ENCODE measurements at places on chromosomes 3 and 15.
A peak's percentile ranks its signal among the peaks of the same experiment; 100 is the strongest.

- DNase-seq = peak; percentile 46
These were observed 6.1 kb downstream of the ZIC1 start for GRCh38 chr3:147415286-147415685.

GRCh38 chr3:59515966-59516365 lies 466.1 kb upstream of the CFAP20DC start:
- no peak for DNase-seq

- DNase-seq = no peak
These were observed 155.4 kb upstream of the CCDC54 start for GRCh38 chr3:107221856-107222255.

- DNase-seq = no peak
These were observed 417.7 kb upstream of the TGFBR2 start for GRCh38 chr3:30188713-30189112.

DNA sequence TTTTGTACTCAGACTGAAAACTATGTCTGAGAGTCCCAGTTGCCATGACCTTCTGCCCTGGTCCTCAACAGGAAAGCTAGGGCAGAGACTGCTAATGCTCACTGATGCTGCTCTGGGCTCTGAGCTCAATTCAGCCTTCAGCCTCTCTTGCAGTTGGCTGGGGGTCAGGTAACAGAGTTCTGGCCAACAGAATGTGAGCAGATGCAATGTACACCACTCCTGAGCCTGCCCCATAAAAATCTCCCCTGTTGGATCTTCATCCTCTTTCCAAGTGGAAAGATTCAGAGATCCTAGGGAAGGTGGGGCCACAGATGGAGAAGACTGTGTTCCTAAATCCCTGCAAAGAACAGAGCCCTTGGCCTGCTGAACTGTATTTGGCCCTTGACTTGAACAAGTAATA lies 87.8 kb downstream of the PDZRN3 start:
- no peak for DNase-seq

- DNase-seq = peak; percentile 41
These were observed 526.0 kb downstream of the FOXP1 start for GRCh38 chr3:71057526-71057894.

DNA sequence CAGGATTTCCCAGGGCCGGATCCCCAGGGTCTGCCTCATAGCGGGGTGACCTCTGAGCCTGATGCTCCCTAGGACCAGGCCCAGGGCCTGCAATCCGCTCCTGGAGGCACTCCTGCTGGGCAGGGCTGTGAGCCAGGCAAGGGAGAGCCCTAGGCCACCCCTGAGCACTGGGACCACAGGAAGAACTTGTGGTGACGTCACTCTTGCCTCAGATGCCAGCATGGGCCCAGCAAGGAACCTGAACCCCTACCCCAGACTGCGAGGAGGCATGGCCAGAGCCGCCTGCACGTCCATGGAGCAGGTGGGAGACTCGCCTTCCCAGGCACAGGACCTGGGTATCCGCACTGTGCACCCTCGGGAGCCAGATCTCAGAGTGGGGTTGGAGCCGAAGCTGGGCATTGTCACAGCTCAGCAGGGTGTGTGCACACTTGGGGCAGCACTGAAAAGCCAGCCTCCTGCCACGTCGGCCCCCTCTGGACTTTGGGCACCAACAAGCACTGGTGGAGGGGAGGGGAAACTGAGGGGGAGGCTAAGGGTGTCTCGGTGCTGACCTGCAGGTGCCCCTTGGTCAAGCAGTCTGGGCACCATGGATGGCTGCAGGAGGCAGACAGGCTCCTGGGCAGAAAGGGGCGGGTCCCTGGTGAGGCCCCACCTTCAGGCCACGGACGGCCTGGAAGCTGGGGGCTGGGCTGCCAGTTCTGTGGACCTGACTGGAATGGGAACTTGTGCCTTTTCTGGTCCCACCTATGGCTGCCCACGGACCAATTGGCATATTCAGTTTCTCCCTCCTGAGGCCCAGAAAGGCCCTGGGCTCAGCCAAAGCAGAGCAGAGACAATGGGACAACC lies 49.3 kb downstream of the SLC6A20 start:
- no peak for DNase-seq

DNA sequence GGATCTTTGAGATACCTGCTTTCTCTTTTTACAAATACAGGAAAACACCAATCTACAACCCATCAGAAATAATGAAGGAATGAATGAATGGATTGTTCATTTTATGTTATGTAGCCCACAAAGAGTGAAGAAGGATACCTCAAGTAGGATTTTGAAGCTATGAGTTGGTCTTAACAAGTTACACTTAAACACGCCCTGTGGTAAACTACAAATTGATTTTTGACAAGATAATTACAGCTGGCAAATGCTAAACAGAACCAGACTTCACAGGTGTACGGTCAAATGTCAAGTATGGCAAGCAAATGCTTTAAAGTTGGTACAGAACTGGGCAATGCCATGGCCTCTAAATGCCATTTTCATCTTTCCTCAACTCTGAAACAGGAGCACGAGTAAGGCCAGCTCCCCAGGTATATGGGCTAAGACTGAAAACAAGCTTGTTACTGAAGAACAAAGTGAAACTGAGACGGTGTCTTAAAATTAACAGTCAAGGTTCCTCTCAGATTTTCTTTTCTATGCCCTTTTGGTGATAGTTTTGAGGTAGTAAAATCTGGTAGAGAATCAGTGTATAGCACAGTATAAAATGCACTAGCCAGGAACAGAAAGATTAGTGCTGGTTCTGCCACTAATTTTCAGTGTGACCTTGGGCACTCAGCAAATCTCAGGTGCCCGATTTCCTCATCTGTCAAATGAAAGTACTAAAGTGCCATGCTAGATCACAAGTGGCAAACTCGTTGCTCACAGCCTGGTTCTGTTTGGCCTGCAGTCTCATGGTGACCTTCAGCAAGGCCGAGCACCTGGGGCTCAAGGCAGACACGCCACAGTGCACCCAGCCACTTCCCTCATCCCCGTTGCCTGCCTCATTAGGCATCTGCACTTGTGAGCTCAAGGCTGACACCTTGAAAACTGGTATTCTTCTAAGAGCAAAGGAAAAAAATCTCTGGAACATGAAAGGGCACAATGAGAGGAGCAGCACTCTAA lies 9.5 kb downstream of the RUVBL1 start:
- DNase-seq = no peak

DNA sequence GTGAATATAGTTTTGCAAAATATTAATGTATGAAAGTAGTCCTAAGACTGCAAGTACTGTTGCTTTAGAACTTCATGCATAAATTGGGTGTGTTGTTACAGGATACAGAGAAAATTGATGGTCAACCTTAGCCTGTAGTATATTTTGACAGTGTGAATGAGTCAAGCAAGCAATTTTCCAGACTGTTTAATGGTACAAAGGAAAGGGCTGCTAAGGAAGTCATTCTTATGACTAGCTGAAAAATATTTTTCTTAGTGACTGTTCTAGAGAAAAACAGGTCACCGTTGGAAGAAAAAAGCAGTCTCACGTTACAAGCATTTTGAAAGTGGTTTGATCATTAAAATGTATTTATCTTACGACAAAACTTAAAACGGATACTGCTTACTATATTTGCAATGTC lies 49.2 kb downstream of the MBNL1 start:
- DNase-seq = peak; percentile 62

DNA sequence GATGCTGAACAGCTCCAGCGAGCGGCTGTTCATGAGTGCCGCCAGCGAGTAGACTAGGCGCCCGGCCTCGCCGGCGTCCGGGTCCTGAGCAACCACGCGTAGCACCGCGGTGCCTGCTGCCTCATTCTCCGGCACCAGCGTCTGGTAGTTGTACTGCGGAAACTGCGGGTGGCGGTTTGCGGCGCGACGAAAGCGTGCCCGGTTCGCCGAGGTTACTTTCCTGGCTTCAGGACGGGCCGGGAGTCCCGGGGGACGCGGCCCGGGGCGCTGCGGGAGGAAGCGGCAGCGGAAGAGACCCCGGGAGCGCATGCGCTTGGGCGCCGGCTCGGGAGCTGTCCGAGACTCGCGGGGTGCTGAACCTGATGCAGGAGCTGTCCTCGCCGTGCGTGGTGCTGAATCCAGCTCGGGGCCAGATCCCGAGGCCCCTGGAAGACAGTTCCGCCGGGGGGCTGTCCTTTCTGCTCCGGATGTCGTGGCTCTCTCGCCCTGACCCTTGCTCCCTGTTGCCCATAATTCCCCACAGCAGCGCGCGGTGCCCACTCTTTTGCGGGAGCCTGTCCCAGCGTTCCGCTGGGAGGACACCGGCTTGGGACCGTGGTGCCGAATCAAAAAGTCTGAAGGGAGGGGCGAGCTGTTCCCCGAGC lies 1.1 kb downstream of the CELSR3 start:
- DNase-seq = peak; percentile 52

DNA sequence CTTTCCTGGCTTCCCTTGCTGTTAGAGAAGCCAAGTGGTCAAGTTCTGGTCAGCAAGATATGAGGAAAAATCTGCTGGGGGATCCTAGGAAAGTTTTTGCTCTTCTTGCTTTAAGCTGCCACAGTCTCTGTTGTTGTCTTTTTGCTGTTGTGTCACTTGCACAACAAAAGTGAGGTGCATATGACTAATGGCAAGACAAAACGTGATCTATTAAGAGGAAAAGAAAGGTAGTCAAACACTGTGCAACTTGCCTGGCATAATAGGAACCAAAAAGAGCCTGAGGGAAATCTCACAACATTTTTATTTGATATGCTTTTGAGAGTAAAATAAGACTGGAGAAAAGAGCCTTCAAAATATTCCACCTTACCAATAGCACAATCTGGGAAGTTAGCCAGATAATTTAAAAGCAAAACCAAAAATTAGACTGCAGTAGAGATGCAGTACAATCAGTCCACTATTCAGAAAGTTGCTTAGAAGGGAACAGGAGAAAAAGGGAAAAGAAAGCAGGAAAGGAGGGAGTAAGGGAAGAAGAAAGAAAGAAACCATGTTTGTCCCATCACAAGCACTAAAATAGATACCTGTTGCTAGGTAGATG lies 110.0 kb upstream of the SLC4A7 start:
- no peak for DNase-seq

DNA sequence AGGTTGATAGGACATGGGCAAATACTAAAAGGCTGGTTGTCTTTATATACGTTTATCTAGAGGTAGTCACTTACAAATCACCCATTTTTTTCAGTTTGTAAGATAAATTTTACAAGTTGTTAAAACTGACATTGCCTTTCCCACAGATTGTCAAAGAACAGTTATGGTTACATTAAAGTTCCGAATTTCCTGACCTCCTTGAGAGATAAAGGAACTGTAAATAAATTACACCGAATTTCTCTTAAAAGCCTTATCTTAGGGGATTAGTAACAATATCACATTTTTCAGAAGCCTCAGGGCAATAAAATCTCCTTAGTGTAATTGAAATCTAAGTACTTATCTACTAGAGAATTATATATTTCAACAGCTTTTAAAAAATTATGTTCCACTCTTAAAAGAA lies 49.5 kb downstream of the ZPLD1 start:
- DNase-seq = no peak

DNA sequence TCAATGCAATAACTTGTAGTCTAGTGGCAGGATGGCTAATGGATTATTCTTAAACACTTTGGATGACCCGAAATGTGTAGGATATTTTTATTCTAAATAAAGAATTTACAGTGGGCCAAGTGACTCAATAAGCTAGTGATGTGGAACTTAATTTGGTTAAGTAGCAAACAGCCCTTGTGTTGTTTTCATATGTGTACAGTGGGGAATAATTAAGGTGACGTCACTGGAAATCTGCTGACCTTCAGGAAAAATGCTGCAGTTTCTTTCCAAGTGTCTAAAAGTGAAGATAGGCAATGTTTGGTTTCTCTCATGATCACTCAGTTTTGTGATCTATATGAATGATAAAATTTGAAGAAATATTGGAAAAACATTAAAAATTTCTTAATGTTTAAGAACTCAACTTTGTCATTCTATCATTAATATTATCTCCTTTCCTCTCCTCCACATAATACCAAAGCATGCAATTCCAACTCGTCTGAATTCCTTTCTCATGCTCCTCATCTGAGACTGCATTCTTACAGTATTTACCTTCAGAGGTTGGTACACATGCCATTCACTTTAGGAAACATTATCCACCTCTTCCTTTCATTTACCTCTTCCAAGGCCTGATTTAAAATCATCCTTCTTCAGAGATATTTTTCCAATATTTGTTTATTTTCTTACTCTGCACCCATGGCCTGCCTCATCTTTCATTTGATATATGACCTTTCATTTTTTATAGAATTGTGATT lies 414.6 kb upstream of the ARPP21 start:
- no peak for DNase-seq

DNA sequence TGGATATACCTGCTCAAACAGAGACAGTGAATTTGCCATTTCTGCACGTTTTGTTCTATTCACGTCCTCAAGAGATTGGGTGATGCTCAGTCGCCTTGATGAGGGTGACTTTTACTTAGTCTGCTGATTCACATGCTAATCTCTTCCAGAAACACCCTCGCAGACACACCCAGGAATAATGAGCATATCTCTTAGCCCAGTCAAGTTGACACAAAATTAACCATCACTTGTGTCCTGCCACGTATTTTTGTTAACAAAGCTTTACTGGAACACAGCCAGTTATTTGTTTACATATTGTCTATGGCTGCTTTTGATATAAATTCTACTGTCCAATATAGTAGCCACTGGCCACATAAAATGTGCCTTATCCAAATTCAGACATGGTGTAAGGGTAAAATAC lies 218.3 kb downstream of the FHIT start:
- DNase-seq = no peak

DNA sequence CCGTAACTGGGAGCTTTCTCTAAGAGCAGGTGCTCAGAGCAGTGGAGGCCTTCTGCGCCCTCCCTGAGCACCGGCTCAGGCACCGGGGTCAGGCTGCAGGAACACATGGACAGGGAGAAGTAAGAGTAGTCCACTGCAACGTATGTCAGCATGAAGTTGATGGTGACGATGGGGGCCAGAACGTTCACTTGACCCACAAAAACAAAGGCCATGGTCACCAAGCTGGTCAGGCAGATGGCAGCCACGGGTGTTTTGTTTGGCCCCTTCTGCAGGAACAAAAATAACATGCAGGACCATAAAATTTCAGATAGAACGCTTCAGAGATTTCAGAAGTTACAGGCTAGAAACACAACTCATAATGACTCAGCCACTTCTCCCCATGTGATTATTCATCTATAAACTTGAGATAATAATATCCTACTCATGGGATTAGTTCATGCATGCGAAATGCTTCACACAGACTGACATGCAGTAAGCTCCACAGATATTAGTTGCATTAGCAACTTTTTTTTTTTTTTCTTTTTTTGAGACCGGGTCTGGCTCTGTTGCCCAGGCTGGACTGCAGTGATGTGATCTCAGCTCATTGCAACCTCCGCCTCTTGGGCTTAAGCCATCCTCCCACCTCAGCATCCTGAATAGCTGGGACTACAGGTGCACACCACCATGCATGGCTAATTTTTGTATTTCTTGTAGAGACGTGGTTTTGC lies 52.2 kb upstream of the HEG1 start:
- peak; percentile 89 for DNase-seq

Measured in fibroblast of skin of scalp (primary cell).